AG08395 (cell line): ENCODE measurements at places on chromosomes 12 and 14.

- no peak for DNase-seq
Observed at GRCh38 chr12:53234271-53234914, 2.4 kb upstream of the RARG start.

DNA sequence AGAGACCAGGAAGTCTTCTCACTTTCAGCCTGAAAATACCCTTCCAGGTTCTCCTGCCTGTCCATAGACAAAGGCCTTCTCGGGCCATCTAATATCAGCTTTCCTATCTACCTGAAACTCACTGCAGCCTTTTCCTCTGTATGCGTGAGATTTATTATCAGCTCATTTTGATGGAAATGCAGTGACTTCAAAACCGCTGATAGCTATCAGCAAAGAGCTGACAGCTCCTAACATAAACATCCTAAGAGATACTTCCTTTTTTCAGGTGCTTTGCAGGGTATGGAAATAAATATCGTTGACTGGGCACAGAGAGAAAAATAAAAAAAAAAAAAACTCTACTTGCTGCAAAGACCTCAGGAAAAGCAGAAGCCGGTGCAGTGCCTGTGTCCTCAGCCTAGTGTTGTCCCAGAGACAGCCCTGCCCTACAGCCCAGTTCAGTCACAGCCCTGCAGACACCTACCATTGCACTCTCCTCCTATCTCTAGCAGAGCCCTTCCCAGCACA is 215.0 kb upstream of the EGLN3 start:
- DNase-seq: no peak

DNA sequence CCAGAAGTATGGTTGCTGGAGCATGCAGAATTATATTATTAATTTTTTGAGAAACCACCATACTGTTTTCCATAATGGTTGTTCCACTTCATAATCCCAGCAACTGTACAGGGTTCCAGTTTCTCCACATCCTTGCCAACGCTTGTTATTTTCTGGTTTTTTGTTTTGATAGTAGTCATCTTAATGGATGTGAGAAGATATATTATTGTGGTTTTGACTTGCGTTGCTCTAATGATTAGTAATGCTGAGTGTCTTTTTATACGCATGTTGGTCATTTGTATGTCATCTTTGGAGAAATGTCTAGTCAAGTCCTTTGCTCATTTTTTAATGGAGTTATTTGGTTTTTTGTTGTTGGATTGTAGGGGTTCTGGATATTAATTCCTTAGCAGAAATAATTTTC is 58.1 kb downstream of the DAAM1 start:
- DNase-seq: no peak

GRCh38 chr12:79451978-79452377 is 238.8 kb downstream of the PAWR start:
- peak; percentile 92 for DNase-seq

GRCh38 chr12:13440844-13441243 is 244.3 kb downstream of the EMP1 start:
- no peak for DNase-seq

GRCh38 chr14:60585676-60586075 is 63.6 kb downstream of the SIX1 start:
- no peak for DNase-seq

GRCh38 chr12:128743916-128744315 is 79.8 kb downstream of the SLC15A4 start:
- no peak for DNase-seq

DNA sequence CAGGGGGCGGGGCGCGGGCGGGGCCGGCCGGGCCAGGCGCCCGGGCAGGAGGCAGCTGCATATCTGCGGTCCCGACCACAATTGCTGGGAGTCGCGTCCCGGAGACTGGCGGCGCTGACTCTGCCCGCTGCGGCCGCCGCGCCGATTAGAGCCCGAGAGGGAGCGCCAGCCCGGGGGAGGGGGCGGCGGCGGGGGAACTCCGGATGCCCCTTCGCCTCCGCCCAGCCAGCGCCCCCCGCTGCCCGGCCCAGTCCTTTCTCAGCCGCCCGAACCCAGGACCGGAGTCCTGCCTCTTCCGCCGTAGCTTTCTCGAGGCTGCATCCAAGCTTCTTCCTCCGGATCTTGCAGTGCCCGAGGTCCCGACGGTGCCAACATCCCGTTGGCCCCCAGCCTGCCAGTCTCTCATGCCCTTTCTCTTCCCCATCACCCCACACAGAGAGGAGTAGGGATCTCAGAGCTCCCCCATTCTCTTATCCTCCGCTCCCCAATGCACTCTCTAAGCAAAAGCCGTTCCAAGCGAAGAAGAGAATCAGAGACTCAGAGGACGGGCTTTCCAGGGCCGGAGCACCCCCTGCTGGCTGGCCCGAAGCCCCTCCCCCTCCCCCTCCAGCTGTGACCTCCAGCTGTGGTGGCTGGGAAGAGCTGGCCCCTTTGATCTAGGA is 8.8 kb upstream of the SP7 start:
- DNase-seq: peak; percentile 82

- peak; percentile 1 for DNase-seq
Observed at GRCh38 chr14:26730929-26731618, 133.2 kb upstream of the NOVA1 start.

DNA sequence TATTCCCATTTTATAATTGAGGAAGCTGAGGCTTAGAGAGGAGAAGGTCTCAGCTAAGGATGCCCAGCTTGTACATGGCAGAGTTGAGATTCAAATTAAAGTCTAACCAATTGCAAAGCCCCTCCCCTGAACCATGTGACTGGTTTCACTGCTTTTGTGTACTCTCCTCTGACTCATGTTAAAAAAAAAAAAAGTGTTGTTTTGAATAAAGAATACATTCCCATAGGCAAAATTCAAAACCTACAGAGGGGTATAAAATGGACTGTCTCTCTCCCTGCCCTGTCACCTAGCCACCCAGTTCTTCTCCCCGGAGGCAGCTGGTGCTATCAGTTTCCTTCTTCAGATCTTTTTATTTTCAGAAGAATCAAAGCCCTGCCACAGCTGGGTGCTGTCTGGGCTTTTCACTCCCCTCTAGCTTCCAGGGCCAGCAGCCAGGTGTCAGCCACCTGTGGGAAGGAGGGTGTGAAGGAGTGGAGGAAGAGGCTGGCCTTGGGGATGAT is 5.4 kb downstream of the PSMD9 start:
- DNase-seq: peak; percentile 74

GRCh38 chr14:52269982-52270381 is 2.5 kb downstream of the PTGDR start:
- DNase-seq: no peak

- peak; percentile 18 for DNase-seq
Observed at GRCh38 chr14:53519137-53519536, 366.0 kb upstream of the DDHD1 start.

GRCh38 chr12:59069516-59069915 is 149.2 kb upstream of the LRIG3 start:
- no peak for DNase-seq

- peak; percentile 40 for DNase-seq
Observed at GRCh38 chr14:68586896-68587751, 205.7 kb downstream of the ZFP36L1 start.

- DNase-seq: no peak
Observed at GRCh38 chr12:71664411-71665089, 449 bp downstream of the THAP2 start.

- DNase-seq: no peak
Observed at GRCh38 chr14:22332686-22333421, 256.2 kb downstream of the DAD1 start.

DNA sequence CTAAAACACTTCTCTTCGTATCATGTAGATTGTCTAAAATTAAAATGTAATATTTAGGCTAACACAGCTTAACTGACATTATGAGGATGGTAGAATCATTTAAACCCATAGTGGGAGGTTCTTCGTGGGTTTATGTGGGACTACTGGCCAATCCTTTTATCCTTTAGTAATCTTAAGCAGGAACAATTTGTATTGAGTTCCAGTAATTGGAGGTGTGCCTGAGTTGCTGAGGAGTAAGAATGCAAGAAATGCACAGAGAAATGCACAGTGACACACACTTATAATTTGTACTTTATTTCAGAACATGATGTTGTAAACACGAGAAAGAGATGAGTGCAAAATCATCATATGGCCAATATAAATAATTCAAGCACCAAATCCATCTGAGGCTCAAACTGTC is 22.3 kb downstream of the OTOGL start:
- DNase-seq: no peak

DNA sequence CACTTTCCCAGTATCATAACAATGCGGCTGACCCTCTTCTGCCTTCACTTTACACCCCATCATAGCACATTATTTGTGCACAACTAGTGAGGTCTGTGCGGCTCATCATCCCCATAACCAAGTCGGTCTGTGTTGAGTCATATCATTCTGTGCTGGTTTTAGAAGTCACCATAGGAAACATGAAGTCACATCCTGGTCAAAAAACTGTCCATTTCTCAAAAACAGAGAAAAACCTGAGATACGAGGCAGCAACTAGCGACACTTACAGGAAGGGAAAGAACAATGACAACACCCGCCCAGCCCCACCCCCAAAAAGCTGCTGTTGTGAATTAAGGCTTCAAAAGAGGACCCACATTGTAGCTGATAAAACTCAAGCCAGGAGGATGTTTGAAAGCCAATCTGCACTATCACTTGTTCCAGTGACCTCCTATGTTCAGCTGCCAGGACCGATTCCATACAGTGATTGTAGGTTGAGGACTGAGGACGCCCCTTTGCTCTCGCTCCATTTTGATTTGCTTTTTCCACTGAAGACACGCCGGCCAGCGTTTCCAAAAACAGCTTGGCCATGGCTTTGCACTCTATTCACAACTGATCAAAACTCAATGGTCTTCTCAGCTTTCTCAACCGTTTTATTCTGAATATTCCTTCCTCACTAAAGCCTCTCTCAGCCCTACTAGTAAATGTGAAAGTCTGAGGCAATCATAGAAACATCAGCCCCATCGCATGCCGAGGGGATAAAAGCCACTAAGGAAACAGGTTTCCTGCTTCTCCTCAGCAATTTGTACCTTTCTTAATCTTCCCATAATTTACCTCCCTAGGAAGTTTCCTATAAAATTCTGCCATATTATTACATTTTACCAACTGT is 87.5 kb downstream of the DUSP16 start:
- DNase-seq: peak; percentile 11

DNA sequence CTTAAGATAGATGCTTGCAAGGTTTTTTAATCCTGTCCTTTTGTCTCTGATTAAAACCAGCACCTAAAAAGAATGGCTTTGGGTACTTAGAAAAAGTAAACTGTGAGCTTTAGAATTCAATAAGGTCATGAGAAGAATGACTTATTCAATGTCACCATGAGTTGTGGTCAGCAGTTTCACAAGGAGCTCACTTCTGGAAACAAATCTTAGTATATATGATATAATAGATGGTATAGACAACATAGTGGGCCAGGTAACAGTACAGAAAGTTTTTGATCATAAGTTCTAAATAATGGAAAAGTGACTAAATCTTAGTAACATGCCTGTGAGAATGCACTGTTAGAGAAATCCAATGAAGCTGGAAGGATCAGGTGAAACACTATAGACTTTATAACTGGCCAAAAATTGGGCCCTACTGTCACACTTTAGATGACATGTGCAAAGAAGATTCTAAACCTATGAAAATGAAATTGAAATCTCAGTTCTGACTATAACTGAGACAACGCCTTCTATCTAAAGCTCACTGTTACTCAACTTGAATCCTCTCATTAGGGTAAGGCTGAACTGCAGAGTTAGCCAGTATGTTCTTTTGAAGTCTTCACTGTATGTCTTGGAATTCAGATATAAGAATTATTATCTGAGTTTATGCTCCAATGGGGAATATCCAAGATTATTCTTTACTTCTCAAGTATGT is 42.4 kb upstream of the RAD51AP1 start:
- no peak for DNase-seq

GRCh38 chr12:43835264-43835655 is 621 bp upstream of the TMEM117 start:
- DNase-seq: no peak

- DNase-seq: no peak
Observed at GRCh38 chr12:98464190-98464589, 51.2 kb upstream of the TMPO start.

GRCh38 chr12:46900734-46901463 is 75.1 kb upstream of the SLC38A4 start:
- DNase-seq: no peak

DNA sequence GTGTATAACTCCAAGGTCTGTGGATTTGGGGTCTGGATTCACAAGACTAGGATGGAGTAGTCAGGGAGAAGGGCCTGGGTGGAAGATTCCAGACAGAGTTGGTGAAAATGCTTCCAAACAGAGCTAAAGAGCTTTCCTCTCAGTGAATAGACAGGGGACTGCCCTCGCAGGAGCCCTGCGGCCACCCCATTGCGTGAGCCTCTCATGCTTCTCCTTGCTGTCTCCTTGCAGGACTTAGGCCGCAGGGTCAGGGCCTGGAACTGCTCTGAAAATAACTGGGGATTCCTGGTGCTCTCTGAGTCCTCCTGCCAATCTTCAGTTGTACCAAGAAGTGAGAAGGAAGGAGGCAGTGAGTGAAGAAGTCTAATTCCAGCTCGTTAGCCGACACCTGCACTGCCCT is 49.0 kb upstream of the KCNA1 start:
- no peak for DNase-seq

DNA sequence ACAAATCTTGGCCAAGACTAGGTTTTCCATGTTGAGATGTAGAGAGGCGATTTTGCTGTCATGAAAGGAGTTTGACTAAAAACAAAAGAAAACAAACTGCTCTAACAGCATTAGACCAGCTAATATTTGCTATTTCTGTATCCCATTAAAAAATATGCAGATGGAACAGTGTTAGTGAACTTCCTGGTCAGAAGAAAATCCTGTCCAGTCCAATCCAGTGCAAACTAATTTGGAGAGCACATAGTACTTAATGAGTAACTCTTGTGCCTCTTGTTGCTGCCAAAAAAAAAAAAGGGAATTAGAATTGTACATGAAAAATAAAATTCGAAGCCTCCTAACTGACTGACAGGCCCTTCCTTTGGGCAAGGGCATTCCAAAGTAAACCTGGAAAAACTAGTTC is 298.8 kb downstream of the ETNK1 start:
- DNase-seq: no peak
